ENCODE measurements at places on chromosomes 12 and 14. TPM values are rescaled to one million over a fixed set of nuclear protein-coding genes. Genes with fewer than 3 reads are reported as not detected.

Gene C12orf54
- total RNA-seq, result not detected

Gene RNASE7
- not detected for total RNA-seq

Gene SLC35F4
- total RNA-seq, result not detected

Gene KCNMB4
- 0.20 TPM for total RNA-seq

Gene MORN3
- total RNA-seq, result 0.65 TPM

Gene CABP1
- total RNA-seq, result 0.42 TPM

Gene ETFBKMT
- total RNA-seq, result 0.82 TPM

Gene OR9K2
- total RNA-seq, result not detected

Gene KRT80
- 38.7 TPM for total RNA-seq

Gene AQP6
- 0.02 TPM for total RNA-seq

Gene DNAI7
- 0.16 TPM for total RNA-seq

Gene PPFIA2
- not detected for total RNA-seq

Gene SLC10A1
- not detected for total RNA-seq

Gene KRT77
- total RNA-seq, result not detected

Gene LMNTD1
- total RNA-seq, result not detected

Gene PEBP1
- 290 TPM for total RNA-seq
